ENCODE measurements at places on chromosomes 6 and 20.

DNA sequence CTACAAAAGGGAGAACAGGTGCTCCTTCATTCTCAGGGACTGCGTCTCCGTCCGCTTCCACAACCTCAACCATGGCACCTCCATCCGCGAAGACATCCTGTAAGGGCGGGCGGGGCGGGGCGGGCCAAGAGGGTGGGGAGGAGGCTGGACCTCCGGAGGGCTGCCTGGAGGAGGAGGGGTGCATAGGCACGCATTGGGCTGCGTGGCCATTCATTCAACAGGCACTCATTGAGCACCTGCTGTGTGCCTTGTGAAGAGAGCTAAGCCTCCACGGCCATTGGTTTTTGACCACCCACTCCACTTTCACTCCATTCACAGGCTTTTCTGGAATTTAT, 435 bp downstream of the ZSWIM3 start:
- DNase-seq: no peak

GRCh38 chr20:50296450-50297375, 106.1 kb downstream of the CEBPB start:
- DNase-seq: no peak

DNA sequence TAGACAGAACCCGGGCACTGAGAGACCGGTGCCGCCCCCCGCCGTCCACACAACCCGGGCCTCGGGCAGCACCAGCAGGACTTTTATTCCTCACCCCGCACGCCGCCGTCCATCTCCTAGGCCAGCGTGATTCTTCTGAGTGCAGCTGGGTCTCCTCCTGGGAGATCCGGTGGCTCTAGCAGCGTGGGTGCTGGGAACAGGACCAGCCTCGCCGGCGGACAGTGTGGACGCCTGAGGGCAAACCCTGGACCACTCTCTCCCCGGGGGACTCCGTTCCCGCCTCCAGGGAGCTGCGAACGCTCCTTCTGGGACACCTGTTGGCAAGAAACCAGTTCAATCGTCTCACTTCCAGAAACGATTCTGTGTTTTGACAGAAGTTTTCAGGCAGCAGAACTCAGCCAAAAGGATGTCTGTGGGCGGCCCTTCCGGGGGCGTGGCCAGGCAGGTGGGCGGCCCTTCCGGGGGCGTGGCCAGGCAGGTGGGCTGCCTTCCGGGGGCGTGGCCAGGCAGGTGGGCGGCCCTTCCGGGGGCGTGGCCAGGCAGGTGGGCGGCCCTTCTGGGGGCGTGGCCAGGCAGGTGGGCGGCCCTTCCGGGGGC, 130.7 kb downstream of the DLL1 start:
- no peak for DNase-seq

- DNase-seq: no peak
Observed at GRCh38 chr6:132065556-132065955, 114.4 kb upstream of the CCN2 start.

- no peak for DNase-seq
Observed at GRCh38 chr6:131013495-131013894, 49.5 kb downstream of the EPB41L2 start.

DNA sequence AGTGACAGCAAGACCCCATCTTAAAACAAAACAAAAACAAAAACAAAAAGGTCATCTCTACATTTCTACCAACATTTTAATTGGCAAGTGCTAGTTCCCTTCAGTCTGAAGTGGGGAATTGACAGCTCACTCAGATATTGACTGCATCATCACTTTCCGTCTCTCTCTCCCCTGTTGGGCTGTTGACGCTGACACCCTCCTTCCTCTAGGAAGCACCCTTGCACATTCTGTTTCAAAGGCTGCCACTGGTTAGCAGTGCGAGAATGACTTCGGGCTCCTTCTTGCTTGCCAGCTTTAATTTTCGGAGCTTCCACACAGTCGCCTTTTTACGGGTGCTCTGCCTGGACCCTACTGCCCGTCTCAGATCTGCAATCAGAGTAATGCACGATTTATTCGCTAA, 96.6 kb upstream of the INSM1 start:
- DNase-seq: no peak

DNA sequence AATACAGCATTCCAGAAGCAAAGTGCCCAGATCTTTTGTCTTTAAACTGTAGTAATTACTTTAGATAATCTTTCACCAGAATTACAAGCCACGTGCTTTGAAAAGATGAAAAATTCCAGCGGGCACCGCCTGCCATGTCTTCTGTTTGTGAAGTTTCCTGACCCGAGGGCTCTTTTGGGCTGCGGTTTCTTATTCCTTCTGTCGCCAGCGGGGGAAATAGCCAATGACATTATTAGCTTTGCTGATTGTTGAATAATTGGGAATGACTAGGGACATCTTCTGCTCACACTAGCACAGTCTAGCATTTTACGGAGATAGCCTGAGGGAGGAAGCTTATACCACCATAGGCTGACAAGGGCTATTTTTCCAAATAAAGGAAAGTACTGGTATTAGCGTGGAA, 124.7 kb downstream of the SAMD5 start:
- DNase-seq: no peak
